ENCODE measurements at places on chromosomes 2 and 18. TPM values are rescaled to one million over a fixed set of nuclear protein-coding genes. Genes with fewer than 3 reads are reported as not detected.

Gene HOXD13
- 7.5 TPM for total RNA-seq

Gene KCNK3
- total RNA-seq = 0.44 TPM

Gene CRIM1
- 177 TPM for total RNA-seq

Gene HOXD4
- total RNA-seq = 0.22 TPM

Gene MYCN
- total RNA-seq = not detected

Gene MC4R
- total RNA-seq = not detected

Gene NGEF
- total RNA-seq = 1.2 TPM

Gene TUBA4A
- 11.5 TPM for total RNA-seq

Gene USP37
- 11.6 TPM for total RNA-seq

Gene SLC5A6
- total RNA-seq = 30.4 TPM

Gene NYAP2
- not detected for total RNA-seq

Gene INHA
- 0.50 TPM for total RNA-seq

Gene CNGA3
- total RNA-seq = not detected

Gene KIF5C
- 0.66 TPM for total RNA-seq

Gene TXNDC9
- total RNA-seq = 73.5 TPM

Gene POU3F3
- total RNA-seq = not detected

Gene ADAM23
- total RNA-seq = 9.9 TPM

Gene CAMKMT
- 7.6 TPM for total RNA-seq

Gene SF3B6
- 147 TPM for total RNA-seq

Gene TCF23
- total RNA-seq = not detected

Gene OSR1
- 3.9 TPM for total RNA-seq

Gene MC5R
- total RNA-seq = not detected

Gene ECEL1
- total RNA-seq = not detected

Gene COLEC11
- total RNA-seq = not detected

Gene SH3RF3
- 4.7 TPM for total RNA-seq

Gene RAB31
- 50.5 TPM for total RNA-seq

Gene MAP3K19
- not detected for total RNA-seq

Gene PLCD4
- total RNA-seq = 2.6 TPM

Gene CLASP1
- total RNA-seq = 36.2 TPM

Gene UXS1
- total RNA-seq = 43.5 TPM

Gene UGT1A9
- not detected for total RNA-seq

Gene DSG2
- total RNA-seq = 22.2 TPM

Gene SERPINB2
- total RNA-seq = 2.4 TPM

Gene RGPD4
- total RNA-seq = not detected

Gene MSTN
- total RNA-seq = 0.12 TPM

All from uterine smooth muscle cell (primary cell).